Mesenteric fat pad (tissue), 1 donor: ENCODE measurements at places on chromosomes 6 and 20.

GRCh38 chr6:7050872-7051779, 56.6 kb upstream of the RREB1 start:
- DNase-seq: peak; percentile 91

- DNase-seq: no peak
These were observed 4.0 kb upstream of the ACSS1 start for GRCh38 chr20:25061821-25062530.

GRCh38 chr6:90224196-90224595, 72.4 kb downstream of the BACH2 start:
- no peak for DNase-seq

DNA sequence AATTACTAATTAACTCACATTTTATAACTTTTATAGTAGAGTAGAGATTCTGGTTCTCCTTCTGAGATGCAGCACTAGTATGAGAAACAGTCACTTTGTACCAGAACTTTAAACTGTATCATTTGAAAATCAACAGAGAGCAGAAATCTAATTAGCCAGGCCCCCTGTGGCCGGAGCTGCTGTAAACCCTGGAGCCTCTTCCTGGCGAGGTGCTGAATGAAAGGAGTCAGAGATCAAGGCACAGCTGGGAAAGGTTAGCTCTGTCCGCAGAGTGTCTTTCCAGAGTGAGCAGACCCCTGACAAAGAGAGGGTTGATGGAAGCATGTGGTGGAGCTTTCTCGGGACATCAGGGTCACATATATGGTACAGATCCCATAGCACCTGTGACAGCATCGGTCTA, 703.8 kb downstream of the RFPL4B start:
- no peak for DNase-seq

DNA sequence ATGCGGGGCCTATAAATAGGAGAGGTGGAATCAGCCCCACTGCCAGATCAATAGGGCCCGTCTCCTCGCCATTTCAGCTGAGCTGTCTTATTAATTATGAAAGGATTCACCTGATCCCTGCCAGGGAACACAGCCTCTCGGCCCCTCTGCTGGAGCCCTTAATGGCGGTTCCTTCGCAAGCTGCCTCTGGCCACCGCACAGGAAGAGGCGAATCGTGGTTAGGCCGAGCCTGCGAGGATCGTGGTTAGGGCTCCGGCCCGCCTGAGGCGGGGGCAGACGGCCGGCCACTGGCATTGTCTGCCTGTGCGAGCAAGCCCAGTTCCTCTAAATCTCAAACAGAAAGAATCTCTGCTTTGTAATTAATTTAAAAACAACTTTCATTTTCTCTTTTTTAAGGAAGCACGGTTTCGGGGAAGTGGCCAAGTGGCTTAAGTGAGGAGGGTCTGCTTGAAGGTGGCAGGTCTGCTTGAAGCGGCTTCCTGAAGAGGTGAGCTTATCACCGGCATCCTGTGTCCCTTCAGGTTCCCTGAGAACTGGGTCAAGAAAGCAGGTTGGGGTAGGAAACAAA, 9.2 kb downstream of the NRN1 start:
- DNase-seq: no peak

- no peak for DNase-seq
These were observed 28.5 kb upstream of the EFHC1 start for GRCh38 chr6:52391599-52391998.

GRCh38 chr6:6516666-6517458, 71.7 kb upstream of the LY86 start:
- no peak for DNase-seq

DNA sequence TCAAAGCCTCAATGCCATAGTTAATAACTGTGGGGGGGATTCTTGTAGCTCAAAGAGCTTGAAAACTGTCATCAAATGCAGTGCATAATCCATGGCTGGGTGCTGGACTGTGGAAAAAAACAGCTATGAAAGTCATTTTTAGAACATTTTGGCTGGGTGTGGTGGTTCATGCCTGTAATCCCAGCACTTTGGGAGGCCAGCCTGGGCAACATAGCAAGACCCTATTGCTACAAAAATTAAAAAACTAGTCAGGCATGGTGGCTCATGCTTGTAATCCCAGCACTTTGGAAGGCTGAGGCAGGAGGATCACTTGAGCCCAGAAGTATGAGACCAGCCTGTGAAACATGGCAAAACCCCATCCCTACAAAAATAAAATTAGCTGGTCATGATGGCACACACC, 12.2 kb downstream of the TCFL5 start:
- no peak for DNase-seq

GRCh38 chr6:105138141-105138540, 41.7 kb downstream of the POPDC3 start:
- DNase-seq: no peak

- no peak for DNase-seq
These were observed 12.9 kb upstream of the RBL1 start for GRCh38 chr20:37108676-37109075.

GRCh38 chr6:17390276-17390675, 3.1 kb upstream of the CAP2 start:
- no peak for DNase-seq

DNA sequence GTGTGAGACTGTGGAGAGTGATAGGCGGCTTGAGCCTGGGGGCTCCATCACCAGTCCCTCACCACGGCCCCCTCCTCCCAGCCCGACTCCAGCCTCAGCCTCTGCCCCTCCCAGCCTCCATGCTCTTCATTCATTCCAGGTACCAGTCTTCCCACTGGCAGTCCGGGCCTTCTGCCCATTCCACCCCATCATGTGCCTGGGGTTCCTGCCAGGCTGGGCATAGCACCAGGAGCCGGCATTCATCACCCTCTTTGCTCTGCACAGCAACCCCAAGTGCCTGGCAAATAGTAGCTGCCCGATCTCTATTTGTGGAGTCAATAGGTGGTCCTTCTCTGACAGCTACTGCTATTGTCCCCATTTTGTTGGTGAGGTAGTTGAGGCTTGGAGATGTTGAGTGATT, 39.6 kb upstream of the GTSF1L start:
- DNase-seq: no peak

DNA sequence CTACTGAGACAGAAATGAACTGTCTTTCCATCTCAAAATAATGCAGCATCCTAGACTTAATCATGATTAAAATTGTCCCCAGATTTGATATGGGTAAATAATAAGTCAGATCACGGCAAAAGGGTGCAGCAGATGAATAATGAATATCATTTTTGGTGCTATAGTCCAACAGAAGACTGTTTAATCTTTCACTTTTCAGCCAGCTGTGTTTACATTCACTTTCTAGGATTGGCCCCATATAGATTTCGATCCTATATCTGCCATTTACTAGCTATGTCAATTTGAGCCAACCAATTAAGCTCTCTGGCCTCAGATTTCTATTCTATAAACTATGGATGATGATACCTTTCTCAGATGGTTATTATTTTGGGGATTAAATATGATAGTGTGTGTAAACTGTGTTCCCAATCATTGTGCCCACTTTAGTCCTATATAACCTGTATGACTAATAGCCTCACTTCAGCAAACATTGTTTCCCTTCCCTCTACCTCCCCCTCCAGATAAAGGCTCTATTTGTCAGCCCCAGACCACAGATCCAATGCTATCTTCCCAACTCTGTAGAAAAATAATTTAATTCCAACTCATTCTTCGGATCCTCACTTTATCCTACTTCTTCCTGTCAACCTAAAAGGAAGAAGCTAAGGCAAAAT, 53.6 kb upstream of the NT5E start:
- DNase-seq: no peak

DNA sequence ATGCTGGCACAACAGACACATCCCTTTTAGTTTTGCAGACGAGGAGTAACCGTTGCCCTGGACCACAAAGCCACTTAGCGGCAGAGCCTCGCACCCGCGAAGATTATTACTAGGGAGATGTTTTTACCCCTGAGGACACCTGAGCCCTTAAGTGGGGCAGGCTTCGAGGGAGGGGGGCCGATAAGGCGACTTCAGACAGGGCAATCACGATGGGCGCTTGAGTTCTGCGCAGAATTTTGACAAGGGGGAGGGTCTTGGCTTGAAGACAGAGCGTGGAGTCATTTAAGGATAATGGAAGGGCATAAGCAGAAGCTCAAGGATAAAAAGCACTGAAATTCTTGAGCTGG, 650 bp upstream of the TTK start:
- DNase-seq: no peak

- no peak for DNase-seq
These were observed 28.3 kb downstream of the METTL24 start for GRCh38 chr6:110329714-110330436.

DNA sequence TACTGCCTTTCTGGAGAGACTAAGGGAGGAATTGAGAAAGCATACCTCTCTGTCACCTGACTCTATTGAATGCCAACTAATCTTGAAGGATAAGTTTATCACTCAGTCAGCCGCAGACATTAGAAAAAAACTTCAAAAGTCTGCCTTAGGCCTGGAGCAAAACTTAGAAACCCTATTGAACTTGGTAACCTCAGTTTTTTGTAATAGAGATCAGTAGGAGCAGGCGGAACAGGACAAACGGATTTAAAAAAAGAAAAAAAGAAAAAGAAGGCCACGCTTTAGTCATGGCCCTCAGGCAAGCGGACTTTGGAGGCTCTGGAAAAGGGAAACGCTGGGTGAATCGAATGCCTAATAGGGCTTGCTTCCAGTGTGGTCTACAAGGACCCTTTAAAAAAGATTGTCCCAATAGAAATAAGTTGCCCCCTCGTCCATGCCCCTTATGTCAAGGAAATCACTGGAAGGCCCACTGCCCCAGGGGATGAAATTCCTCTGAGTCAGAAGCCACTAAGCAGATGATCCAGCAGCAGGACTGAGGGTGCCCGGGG, 43.1 kb upstream of the RNF182 start:
- DNase-seq: no peak

DNA sequence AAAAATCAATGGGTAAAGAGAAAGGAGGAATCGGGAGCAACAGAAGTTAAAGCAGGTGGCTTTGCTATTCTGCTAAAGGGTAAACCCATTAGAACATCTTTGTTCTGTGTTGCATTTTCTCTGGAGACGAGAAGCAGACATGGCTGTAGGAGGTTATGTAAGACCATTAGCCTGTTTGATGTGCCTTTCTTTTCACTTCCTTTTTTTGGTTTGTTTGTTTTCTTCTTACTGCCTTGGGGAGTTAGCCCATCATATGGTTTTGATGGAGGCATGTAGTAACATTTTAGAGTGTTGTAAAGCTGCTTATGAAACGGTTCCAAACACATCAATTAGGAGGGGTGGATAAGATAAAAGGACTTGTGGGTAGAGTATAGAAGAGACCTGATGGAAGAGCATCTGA, 131.0 kb downstream of the DOK5 start:
- DNase-seq: no peak

DNA sequence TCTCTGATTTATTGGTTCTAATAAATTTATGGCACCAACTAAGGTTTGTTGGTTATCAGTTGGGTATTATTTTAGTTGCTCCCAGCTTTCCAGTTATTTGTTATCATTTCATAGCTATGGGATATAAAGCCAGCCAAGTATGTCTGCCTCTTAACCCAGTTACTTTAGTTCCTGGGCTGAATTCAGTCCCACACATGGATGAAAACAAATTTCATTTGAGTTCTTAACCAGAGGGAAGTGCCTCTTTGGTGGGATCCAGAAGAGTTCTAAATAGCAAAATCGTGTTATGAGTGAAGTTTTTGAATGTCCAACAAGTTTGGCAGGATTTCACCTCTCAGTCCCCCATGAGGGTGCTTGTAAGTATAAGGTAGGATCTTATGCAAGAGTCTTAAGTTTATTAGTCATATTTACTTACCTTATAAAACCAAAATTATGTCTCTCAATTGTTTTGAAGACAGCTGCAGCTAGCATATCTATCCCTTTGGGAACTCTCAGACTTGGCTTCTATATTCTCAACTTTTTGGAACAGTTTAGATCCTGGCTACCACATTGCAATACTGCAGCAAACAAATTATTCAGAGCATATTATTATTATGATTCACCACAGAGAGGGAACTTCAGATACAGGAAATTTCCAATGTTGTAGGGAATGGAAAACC, 683.6 kb downstream of the BCKDHB start:
- DNase-seq: no peak

DNA sequence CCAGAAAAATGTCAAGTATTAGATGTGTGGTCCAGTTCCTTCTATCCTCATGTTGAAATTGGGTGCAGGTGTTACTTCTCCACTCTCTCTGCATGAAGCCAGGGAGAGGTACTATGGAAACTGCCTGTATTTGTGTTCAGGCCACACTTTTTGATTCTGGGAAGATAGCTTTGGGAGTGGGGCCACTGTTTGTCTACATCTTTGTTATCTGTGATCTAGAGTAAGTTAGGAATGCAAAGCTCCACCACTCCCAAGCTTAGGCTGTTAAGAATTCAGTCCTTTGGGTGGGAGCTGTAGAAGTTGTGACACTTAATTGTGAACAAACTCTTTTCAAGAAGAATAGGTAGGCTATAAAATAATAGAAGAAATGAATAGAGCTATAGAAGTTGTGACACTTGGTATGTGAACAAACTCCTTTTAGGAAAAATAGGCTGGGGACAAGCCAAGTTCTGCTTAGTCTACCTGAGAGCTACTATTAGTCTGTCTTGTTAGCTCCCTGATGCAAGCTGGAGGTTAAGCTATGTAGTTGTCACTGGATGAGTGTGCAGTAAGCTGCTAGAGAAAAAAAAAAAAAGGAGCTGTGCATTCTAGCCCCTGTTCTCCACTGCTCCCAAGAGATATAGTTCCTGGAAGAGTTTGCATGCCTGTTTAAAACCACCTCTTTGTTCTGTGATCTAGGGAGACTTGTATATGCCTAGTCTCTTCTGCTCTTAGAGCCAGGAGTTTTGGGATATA, 7.1 kb upstream of the GFRAL start:
- DNase-seq: no peak

GRCh38 chr6:15313367-15313766, 67.5 kb downstream of the JARID2 start:
- DNase-seq: no peak

GRCh38 chr20:46709459-46710152, at the start of gene SLC2A10:
Gene SLC2A10, plus strand, starts transcription at chr20:46709649. Its CDS starts 88 bp downstream, at chr20:46709737.
- no peak for DNase-seq

GRCh38 chr6:105091140-105091829, 88.5 kb downstream of the POPDC3 start:
- no peak for DNase-seq

DNA sequence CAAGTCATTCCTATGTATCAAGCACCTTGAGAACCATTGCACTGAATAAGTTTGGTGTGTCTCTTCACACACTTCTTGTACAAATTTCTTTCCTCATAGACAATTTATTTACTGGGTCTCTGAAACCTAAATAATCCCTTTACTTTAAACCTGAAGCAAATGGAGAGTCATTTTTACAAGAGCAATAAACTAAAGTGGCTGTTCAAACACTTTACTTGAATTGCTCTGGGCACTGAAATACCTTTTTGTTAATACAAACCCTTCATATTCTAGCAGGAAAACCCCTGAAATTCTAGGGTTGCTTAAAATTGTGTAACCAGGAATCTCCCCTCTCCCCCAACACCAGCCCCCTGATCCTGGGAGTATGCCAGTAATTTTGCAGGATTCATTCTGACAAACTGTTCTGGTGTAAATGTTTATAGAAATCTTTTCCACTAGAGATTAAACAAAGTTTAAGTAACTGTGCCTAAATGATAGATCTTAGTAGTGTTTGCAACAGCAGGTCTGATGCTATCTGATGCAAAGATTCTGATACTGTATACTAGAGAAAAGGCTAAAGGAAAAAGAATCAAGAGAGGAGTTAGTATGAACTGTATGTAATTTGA, 13.4 kb downstream of the RSPO3 start:
- no peak for DNase-seq
